ENCODE measurements at places on chromosomes 6 and 20.

GRCh38 chr6:159307246-159307790, 138.1 kb downstream of the FNDC1 start:
- DNase-seq = no peak

DNA sequence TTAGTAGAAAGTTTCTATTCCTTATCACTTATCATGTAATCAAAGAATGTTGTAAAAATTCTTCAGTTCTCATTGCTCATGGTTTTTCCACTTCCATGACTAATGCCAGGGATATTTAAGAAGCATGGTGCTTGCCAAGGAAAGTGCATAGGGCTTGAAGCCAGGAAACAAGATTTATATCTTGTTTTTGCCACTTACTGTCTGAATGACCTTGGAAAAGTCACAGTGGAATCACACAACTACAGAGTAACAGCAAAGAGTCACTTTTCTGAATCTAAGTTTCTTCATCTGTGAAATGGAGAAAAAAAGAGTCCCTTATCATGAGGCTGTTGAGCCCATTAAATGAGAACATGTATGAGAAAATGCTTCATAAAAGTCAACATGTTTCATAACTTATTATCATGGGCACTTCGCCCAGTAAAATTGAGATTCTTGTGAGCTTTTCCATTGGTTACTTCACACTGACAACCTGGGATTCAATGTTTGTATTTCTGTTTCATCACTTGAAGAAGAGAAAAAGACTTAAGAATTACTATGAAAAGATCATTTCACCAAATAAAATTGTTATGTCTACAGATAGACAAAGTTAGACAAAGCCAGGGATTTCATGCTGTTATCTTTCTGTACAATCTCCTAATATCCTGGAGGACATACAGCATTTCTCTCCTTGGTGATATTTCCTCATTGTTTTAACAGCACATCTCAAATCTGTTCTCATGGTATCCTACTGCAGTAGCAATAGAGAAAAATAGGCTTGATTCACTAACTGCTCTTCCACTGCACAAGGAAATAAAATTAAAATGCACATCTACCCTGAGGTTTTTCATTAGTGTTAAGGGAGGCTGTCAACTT, 7.6 kb upstream of the BMP5 start:
- DNase-seq = no peak

GRCh38 chr20:63641146-63641791, 12.0 kb downstream of the STMN3 start:
- no peak for DNase-seq

DNA sequence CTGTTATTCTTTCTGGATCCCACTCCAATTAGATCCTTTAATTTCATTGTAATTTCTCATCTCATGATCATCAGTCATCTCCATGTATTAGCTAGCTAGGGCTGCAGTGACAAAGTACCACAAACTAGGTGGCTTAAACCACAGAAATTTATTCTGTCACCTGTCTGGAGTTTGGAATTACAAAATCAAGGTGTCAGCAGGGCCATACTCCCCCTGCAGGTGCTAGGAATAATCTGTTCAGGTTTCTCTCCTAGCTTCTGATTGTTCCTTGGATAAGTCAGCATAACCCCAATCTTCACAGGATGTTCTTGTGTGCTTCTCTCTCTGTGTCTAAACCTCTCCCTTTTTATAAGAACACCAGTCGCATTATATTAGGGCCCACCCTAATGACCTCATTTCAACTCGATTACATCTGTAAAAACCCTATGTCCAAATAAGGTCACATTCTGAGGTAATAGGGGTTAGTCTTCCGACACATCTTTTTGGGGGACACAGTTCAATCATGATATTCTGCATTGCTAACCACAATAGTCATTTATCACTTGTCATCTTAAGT, 40.5 kb downstream of the BEND6 start:
- DNase-seq = no peak

- DNase-seq = no peak
Measured at GRCh38 chr6:129785047-129785755, 75.2 kb upstream of the ARHGAP18 start.

- no peak for DNase-seq
Measured at GRCh38 chr6:149340200-149340599, 22.7 kb downstream of the TAB2 start.

DNA sequence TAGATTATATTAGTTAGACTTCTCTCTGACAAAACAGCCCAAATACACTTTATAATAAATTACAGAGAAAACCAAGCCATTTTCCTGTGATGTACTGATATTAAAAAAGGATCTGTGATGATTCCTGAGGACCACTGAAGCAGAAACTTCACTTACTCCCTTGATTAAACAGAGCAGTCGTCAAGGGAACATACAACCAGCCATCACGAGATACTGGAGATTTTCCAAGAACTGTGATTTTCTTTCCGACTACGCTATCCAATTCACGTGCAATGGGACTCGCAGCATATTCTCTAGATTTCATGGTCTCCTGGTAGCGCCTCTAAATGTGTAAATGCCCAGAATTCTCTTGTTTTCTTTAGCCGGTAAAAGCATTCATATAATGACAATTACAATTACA, 377.4 kb downstream of the PHF3 start:
- DNase-seq = no peak

GRCh38 chr6:7468382-7469081, 72.9 kb upstream of the DSP start:
- DNase-seq = no peak

GRCh38 chr6:16238963-16239797, 793 bp downstream of the GMPR start:
- DNase-seq = no peak

DNA sequence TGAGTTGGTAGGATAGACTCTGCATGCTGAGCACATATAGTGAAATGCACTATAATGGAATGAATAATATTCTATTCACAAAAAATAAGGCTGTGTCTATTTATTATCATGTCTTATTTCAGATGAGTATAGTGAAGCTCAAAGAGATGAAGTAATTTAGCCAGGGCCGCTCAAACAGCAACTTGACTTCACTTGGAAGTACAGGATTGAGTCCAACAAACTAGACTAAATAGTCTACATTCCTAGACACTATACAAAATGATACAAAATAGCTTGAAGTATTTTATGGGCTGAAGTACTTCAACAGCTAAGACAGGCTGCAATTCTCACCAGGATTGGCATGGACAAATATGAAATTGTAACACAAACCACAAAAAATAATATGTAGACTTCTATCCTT, 144.5 kb upstream of the DST start:
- no peak for DNase-seq

- no peak for DNase-seq
Measured at GRCh38 chr20:44485078-44485829, 9.6 kb downstream of the TTPAL start.

- DNase-seq = no peak
Measured at GRCh38 chr20:48807586-48808381, 20.0 kb downstream of the PREX1 start.

GRCh38 chr6:138996524-138996923, 8.5 kb upstream of the REPS1 start:
- DNase-seq = no peak

- no peak for DNase-seq
Measured at GRCh38 chr6:27176096-27176495, 71.4 kb upstream of the PRSS16 start.

GRCh38 chr6:111936718-111937117, 63.5 kb upstream of the FYN start:
- no peak for DNase-seq

DNA sequence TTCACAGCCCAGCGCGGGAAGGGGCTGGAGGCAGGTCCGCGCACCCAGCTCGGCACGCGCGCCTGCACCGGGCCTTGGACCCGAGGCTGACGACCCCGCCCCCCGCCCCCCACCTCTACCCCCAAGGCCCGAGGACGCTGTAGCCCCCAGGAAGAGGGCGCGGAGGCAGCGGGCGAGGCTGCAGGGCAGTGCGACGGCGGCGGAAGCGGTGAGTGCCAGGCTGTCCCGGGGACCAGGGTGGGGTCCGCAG, 1.2 kb downstream of the LIME1 start:
- DNase-seq = no peak

GRCh38 chr6:14079433-14079832, 38.1 kb upstream of the CD83 start:
- DNase-seq = no peak

DNA sequence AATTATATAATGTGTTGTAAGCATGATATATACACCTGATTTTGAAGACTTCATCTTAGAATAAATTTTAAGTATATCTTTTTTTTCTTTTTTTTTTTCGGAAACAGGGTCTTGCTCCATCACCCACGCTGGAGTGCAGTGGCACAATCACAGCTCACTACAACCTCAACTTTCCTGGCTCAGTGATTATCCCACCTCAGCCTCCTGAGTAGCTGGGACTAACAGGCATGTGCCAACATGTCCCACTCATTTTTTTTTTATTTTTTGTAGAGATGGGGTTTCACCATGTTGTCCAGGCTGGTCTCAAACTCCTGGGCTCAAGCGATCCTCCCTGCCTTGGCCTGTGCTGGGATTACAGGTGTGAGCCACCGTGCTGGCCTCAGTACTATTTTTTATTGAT, 17.1 kb downstream of the VPS52 start:
- DNase-seq = no peak

GRCh38 chr6:32118782-32119628, 9.0 kb downstream of the ATF6B start:
- DNase-seq = peak; percentile 46

Measured in stimulated activated CD8-positive, alpha-beta memory T cell treated with anti-CD3 and anti-CD28 coated beads, Interleukin-2, amount 100 ng/mL, for 1 hour (primary cell).